ENCODE measurements at places on chromosomes 13 and 19.

DNA sequence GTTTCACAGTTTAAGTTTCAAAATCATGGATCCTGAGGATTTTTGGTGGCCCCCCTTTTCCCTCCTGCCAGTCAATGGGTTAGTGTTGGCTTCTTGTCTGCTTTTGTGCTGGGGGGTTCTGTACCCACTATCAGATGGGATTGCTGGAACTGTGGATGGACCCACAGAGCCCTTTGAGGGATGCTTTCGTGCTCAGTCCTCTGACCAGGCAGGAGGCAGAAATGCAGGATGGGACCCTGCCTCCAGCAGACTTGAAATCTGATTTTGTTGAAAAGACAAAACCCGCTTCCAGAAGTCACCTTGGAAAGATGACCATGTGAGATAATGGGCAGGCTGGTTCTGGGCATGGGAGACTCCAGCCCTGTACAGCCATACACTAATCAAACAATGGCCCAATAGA is 408.9 kb downstream of the ZNF536 start:
- DNase-seq: no peak

DNA sequence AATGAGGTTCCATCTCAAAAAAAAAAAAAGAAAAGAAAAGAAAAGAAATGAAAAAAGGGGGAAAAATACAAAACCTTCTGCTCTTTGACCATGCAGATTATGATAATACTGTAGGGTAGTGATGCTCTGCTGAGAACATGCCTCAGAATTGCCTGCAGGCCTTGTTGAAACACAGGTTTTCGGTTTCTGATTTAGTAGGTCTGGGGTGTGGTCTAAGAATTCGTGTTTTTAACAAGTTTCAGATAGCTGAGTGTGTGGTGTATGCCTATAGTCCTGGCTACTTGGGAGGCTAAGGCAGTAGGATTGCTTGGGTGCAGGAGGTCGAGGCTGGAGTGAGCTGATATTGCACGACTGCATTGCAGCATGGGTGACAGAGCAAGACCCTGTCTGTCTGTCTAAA is 14.9 kb upstream of the CYP2B6 start:
- no peak for DNase-seq

DNA sequence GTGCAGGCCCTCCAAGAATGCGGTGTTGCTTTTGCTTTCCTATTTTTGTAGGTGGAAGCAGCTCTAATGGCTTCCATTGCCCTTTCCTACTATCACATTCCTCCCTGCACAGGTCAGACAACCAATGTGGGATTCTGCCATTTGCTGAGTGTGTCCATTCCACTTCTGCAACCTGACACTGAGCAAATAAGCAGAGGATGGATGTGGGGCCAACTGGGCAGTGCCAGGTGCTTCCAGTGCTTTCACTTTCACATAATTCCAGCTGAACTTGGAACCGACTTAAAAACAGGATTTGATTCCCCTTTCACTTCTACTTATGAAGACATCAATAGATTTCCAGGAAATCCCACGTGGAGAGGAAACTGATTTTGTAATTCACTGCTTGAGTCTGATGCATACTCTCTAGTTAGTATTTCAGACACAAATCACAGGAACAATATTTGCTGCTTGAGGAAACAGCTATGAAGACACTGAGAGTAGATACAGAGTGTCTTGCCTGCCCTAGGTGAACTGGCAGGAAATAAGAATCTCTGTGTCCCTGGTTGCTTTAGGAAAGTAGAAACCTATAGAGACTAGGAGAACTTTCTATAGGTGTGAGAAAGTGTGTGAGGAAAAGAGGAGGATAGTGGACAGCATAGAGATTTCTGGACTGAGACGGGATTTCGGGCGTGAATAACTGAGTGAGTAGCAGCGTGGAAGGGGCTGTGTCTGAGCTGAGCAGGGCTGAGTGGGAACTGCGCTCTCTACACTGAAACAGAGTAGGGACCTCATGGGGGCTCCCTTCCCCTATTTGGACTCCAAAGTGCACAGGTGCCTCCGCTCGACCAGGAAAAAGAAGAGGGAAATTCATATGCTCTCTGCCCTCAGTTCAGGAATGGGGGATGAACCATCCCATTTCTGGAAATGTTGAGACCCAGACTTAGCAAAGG is 22.5 kb downstream of the LGALS16 start:
- DNase-seq: no peak

- DNase-seq: peak; percentile 65
These were observed 240.6 kb downstream of the GGACT start for GRCh38 chr13:100347968-100348367.

- DNase-seq: no peak
These were observed 228.2 kb downstream of the PCDH20 start for GRCh38 chr13:61187471-61187870.

GRCh38 chr13:88622362-88622973 is 951.3 kb downstream of the SLITRK5 start:
- peak; percentile 89 for DNase-seq

- peak; percentile 31 for DNase-seq
These were observed 4.9 kb downstream of the LYPD3 start for GRCh38 chr19:43460362-43461016.

GRCh38 chr13:50809133-50810090 is 34.1 kb downstream of the DLEU7 start:
- DNase-seq: no peak

- peak; percentile 6 for DNase-seq
These were observed 81.1 kb downstream of the UFM1 start for GRCh38 chr13:38430796-38431195.

GRCh38 chr13:75359266-75359665 is 122.7 kb downstream of the TBC1D4 start:
- peak; percentile 80 for DNase-seq

DNA sequence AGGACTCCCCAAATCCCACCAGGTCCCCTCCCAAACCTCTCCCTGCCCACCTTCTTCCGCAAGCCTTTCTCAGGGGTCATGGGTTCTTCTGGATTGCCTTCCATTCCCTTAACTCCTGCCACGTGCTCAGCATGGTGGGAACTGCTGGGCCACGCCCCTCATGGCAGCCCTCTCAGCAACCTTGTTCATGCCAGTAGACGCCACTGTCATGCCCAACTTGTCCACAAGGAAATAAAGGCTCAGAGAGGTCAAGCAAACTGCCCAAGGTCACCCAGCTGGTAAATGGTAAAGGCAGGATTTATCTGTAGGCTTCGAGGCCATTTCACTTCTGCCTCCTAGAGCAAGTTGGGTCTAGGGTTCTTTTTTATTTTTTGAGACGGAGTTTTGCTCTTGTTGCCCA is 10.9 kb downstream of the PRAM1 start:
- no peak for DNase-seq

Measured in epithelial cell of esophagus (primary cell).